Myocyte (in vitro differentiated cells): ENCODE measurements at places on chromosomes 1 and 21.

- DNase-seq = peak; percentile 84
Observed at GRCh38 chr1:207873055-207873890, 37.7 kb downstream of the CD34 start.

DNA sequence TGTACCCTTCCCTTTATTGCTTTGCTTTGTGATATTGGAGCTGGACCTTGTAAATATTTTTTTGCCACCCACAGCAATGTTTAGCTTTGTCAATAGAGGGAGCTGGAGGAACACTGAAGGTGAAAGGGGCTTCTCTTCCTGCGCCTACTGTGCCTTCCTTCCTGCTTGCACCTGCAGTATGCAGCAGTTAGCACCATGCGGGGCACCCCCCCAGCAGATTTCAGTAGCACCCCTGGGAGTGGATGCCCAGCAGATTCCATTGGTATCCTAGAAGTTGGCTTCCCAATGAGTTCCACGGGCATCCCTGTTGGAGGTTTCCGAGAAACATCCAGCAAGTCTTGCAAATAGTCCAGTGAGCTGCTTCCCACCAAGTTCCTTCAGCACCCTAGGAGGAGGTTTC is 25.6 kb downstream of the S100A10 start:
- DNase-seq = peak; percentile 73

GRCh38 chr1:33548721-33549120 is 76.3 kb downstream of the ZSCAN20 start:
- DNase-seq = no peak

DNA sequence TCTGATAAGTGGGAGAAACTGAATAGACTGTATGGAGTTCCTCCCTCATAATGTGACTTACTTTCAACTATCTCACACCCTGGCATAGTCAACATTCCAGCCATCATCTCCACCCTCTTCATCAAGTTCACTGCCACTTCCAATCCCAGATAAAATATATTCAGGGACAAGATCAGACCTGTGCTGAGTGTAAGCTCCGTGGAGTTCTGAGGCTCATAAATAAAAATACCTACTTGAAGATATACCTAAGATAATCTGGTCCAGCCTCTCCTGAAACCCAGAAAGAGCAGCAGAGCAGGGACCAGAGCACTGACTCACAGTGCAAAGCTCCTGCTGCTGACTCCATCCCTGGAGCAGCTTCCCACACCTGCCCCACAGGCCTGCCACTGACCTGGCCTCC is 1.7 kb upstream of the LCE7A start:
- no peak for DNase-seq

GRCh38 chr1:153805886-153806719 is 30.9 kb downstream of the SLC27A3 start:
- no peak for DNase-seq

GRCh38 chr1:41404308-41404761 is 43.1 kb downstream of the FOXO6 start:
- peak; percentile 86 for DNase-seq
